ENCODE measurements at places on chromosomes 16 and 17.

DNA sequence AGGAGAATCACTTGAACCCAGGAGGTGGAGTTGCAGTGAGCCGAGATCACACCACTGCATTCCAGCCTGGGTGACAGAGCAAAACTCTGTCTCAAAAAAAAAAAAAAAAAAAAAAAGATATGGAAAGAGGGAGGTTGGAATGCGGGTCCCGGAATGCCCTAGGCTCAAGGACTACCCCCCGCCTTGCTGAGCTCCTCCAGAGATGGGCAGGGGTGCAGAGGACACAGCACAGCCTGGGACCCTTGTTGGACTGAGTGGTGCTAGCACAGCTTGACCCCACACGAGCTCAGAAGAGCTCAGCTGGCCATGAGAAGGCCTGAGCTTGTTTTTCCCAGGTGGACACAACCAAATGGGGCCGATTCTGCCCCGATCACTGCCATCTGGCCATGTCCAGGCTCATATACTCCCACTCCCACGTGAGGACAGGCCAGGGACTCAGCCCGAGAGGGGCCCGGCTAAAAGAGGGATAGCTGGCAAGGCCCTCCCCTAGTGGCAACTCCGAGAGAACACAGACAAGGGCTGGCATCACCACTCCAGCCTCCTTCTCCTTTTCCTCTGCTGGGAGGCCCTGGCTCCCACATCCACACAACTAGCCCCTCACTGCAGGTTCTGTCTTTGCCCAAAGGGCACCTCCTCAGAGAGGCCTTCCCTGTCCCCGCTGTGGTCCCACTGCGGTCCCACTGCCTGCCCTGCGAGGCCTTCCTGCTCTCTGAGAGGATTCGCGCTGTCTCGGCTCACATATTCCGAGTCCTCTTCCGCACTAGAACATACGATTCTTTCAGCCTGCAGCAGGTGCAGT lies 11.0 kb downstream of the SGCA start:
- DNase-seq: no peak

DNA sequence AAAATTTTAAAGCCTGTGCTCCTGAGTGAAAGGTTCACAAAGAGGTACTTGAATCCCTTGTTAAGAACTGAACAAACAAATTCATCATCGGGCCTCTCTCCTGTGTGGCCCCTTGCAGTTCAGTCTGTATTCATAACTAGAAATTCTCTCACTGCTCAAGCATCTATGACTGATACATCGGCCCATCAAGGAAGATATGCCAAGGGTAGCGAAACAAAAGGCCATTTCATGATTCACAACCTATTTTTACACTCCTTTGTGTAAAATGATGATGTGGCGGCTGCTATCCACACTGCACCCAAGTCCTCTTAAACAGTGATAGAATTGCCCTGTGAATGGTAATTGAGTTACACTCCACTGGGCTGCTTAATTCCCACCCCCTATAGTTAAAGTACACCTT lies 204.6 kb downstream of the STX8 start:
- no peak for DNase-seq

- no peak for DNase-seq
Observed at GRCh38 chr16:57348327-57348726, 10.3 kb upstream of the CCL22 start.

GRCh38 chr16:85829171-85829719 lies 29.8 kb downstream of the COX4I1 start:
- no peak for DNase-seq

GRCh38 chr16:1978476-1979120 lies 2.7 kb downstream of the NOXO1 start:
- DNase-seq: no peak

DNA sequence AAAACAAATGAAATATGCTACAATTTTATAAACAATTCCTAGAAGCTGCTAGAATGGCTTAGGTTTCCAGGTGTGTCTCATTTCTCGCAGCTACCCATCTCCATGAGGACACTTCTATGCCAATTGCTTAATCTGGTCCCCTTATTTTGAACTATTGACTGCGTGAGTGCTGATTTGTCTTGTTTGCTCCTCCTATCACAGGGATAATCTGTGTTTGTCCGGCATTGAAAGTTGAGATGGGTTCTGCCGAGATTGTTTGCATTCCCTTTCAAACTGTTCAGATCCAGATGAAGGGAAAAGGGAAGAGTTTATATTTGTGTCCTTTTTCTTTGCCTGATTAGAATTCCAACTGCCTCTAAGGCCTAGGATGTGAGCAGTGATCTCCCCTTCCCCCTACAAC lies 21.7 kb upstream of the COX10 start:
- no peak for DNase-seq

- peak; percentile 82 for DNase-seq
Observed at GRCh38 chr17:74671031-74671771, 41.5 kb downstream of the CD300LF start.

DNA sequence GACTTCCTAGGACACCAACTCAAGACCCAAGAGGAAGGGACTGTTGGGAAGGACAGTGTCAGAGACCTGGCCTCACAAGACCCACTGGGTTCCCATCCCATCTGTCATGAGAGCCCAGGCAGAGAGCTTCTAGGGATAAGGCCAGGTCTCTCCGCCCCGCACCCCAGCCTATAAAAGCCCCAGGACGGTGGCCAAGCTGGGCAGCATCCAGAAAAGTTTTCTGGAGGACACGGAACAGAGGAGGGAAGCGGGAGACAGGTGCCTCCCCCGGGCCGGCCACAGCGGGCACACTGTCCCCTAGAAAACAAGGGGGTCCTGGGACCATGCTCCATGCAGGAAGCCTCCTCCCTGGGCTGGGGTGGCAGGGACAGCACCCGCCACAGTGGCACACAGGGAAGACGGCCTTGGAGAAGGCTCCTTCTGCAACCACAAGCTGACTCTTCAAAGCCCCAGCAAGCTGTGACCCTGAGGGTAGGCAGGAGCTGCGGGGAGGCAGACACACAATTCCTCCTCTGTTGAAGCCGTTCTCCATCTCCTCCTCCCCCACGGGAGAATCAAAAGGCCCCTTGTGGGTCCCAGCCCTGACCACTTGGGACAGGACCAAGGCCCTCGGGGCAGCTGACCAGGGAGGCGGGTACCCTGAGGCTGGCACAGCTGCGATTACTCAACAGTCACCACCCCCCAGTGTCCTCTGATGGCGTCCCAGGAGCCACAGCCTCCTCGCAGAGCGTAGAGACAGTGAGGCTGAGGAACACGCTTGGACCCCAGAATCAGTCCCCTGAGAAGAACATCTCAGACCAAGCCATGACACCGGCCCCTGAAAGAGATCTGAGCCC lies 26.1 kb downstream of the TRPV3 start:
- DNase-seq: no peak

GRCh38 chr17:64092952-64093451 lies 36.9 kb downstream of the ERN1 start:
- no peak for DNase-seq

DNA sequence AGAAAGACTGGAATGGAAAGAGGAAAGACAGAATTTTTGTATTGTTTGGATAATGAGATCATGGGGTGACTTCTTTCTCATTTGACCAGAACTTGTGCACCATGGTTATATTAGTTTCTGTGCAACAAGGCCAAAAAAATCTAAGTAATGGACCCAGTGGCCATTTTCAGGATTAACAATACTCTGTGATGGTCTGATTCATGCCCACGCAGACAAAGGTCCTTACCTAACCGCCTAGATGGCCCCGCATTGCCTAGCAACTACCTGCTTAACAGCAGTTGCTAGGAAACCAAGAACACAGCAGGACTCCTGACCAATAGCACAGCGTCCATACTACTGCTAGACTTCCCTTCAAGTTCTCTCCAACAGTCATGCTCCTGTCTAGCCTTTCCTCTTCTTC lies 22.4 kb downstream of the MIS12 start:
- DNase-seq: no peak

GRCh38 chr17:41681776-41682175 lies 6.9 kb upstream of the EIF1 start:
- DNase-seq: no peak

- DNase-seq: no peak
Observed at GRCh38 chr17:34619687-34620217, 40.4 kb downstream of the TMEM132E start.

- no peak for DNase-seq
Observed at GRCh38 chr17:49381033-49381432, 19.0 kb upstream of the ZNF652 start.

DNA sequence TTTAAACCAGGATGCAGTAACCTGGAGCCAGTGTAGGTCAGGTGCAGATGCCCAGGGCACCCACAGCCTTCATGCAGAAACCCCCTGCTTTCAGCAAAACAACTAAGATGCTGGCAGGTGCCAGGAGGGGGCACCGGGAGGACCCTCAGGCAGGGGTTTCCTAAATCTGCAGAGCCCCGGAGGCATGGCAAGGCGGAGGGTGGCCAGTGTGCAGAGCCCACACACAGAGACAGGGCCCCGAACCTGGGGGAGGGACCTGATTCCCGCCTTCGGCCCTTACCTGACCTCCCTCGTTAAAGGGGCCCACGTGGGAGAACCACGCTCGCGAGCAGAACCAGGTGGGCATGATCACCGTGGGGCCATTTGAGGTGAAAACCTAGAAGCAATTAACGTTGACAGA lies 114.0 kb upstream of the METRNL start:
- DNase-seq: no peak

DNA sequence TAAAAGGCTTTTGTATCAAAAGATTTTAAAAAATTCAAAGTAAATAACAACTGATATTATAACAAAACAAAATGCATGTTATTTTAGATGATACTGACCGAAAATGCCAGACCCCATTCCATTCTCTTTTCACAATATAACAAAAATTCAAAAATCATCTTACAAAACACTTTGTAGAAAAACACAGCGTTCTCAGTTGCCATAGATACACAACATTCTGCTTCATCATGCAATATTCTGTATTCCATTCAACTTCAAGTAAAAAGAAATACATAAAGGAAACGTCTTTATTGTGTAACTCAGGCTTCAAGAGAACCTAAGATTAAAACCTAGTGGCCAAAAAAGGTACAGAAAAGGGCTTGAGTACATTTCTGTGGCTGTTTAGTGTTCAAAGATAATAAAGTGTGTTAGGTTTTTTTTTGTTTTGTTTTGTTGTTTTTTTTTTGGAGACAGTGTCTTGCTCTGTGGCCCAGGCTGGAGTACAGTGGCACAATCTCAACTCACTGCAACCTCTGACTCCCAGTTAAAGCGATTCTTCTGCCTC lies 250.5 kb downstream of the CEP112 start:
- peak; percentile 2 for DNase-seq

- DNase-seq: no peak
Observed at GRCh38 chr17:57330587-57330986, 74.3 kb downstream of the MSI2 start.

GRCh38 chr17:2478458-2478857 lies 33.2 kb downstream of the METTL16 start:
- no peak for DNase-seq

GRCh38 chr17:33667052-33667509 lies 374.0 kb upstream of the ASIC2 start:
- DNase-seq: peak; percentile 25

DNA sequence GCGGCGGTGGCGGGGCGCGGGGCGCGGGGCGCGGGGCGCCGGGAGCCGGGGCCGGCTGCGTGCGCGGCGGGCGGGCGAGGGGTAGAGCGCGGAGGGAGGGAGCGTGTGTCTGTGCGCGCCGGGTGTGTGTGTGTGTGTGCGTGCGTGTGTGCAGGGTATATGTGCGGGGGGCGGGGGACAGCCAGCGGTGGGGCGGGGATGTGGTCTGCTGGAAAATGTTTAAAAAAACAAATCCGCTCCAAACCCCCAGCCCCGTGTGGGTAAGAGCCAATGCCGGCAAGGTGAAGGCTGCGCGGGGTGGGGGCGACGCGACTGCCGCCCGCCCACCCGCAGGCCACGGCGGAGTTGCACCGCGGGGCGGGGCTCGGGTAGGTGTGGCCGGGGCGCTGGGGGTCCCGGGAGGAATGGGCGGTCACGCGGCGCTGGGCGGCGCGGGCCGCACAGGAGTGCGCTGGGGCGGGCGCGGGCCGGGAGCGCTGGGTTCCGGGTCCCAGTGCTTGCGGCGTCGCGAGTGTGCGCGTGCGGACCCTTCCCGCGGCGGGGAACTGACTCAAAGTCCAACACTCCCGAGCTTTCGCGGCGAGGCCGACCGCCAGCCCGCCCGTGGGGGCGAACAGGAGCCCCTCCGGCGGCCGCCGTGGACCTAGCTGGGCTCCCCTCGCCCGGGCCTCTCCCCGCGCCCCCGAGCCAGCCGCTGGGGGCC lies at the start of gene CYGB:
TSS of gene CYGB (minus strand) at position 132 of the 703 bp plus-strand sequence. CDS start 167 bp downstream, outside the sequence.
- DNase-seq: no peak

GRCh38 chr17:9020824-9021157 lies 519 bp upstream of the NTN1 start:
- DNase-seq: no peak

GRCh38 chr17:49219987-49220386 lies 9.5 kb downstream of the ABI3 start:
- no peak for DNase-seq

- DNase-seq: no peak
Observed at GRCh38 chr17:62702746-62703260, 75.3 kb downstream of the MRC2 start.

- DNase-seq: no peak
Observed at GRCh38 chr16:22764662-22765327, 49.2 kb upstream of the HS3ST2 start.

GRCh38 chr16:28035866-28036393 lies 27.6 kb downstream of the GSG1L start:
- DNase-seq: no peak

GRCh38 chr17:78421534-78422266 lies 43.3 kb downstream of the PGS1 start:
- DNase-seq: peak; percentile 74

DNA sequence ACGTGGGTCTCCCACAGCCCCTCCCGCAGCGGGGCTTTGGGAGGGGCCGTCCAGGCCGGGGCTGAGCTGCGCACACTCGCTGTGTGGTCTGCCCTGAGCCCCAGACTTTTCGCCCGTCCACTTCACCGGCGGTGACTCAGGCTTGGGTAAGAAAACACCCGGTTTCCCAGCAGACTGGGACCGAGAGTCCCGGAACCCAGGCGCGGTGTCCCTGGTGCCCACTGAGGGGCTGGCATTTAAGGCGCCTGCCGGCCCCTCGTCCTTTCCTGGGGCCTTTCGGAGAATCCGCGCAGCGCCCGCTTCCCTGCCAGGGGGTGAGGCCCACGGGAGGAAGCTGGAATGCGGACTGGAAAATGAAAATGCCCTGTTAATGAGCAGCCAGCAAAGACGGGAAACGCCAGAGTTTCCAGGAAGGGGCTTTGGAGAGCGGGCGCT lies 100.3 kb downstream of the C16orf95 start:
- DNase-seq: no peak

DNA sequence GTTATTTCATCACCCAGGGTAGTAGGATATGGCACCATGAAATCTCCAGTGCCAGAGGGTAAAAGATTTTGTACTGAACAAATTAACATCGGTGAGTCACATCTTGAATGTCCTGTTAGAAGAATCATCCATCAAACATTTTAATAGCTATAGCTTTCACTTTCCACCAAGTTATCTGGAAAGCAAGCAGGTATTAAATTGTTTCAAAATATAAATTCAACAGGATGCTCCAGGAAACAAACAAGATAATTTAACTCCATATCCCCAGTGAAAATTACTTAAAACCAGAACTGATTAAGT lies 2.4 kb downstream of the VEZF1 start:
- DNase-seq: no peak

GRCh38 chr16:3856367-3857141 lies 24.0 kb downstream of the CREBBP start:
- no peak for DNase-seq

GRCh38 chr16:68244481-68244902 lies 681 bp upstream of the PLA2G15 start:
- no peak for DNase-seq
